Left renal pelvis (tissue), 4 donors: ENCODE measurements at places on chromosomes 12 and 14.
A peak's percentile ranks its signal among the peaks of the same experiment; 100 is the strongest.

GRCh38 chr14:93023039-93023438 is 92.7 kb downstream of the ITPK1 start:
- DNase-seq, result no peak

GRCh38 chr12:119931402-119931801 is 54.3 kb upstream of the CIT start:
- no peak for DNase-seq

DNA sequence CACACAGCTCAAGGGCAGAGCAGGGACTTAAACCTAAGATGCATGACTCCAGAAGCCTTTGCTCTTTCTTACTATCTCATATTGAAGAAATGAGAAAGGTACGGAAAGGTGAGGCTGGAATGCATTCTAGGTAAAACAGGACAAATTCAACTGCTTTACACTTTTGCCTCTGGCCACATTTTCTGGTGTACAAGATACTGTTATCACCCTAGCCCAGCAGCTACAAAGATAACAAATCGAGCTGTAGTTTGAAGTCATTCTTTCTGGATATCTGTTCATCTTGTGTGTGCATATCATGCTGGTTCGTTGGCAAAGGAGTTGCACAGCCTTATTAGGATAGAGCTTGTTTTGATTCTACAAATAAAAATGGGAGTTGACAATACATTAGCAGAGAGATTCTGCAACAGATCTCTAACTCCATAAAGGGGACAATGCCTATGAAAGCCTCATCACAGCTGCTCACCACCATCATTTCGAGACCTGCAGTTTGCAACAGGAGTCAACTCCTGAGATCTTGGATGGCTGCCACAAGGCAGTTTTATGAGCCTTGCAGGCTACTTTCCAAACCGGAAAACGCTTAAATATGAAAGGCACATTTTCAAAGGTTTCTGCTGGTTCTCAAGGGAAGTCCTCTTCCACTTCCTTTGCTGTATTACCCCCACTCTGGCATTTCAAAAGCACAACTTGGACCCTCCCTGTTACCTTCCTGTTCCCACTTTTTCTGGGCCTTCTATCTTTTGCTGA is 64.9 kb downstream of the STXBP6 start:
- peak; percentile 18 for DNase-seq

GRCh38 chr12:27975222-27976136 is 2.9 kb upstream of the PTHLH start:
- DNase-seq, result no peak

GRCh38 chr14:61145903-61146481 is 135.1 kb downstream of the TMEM30B start:
- no peak for DNase-seq

- DNase-seq, result no peak
Observed at GRCh38 chr14:92844204-92844603, 50.1 kb downstream of the GOLGA5 start.
